ENCODE measurements at places on chromosomes 4 and X. TPM values are rescaled to one million over a fixed set of nuclear protein-coding genes. Genes with fewer than 3 reads are reported as not detected.

GAGE10 gene
- not detected for polyA plus RNA-seq

MAGEE1 gene
- polyA plus RNA-seq, result 6.3 TPM

CXCL11 gene
- polyA plus RNA-seq, result 0.42 TPM

GYPE gene
- 4.0 TPM for polyA plus RNA-seq

- DNase-seq, result no peak
These were observed 27.5 kb downstream of the PCYT1B start for GRCh38 chrX:24619647-24620046.
